Frontal cortex (tissue), 4 donors: ENCODE measurements at places on chromosomes 12 and 14. TPM values are rescaled to one million over a fixed set of nuclear protein-coding genes. Genes with fewer than 3 reads are reported as not detected.

POTEM gene
- total RNA-seq = not detected

AKAP5 gene
- 37.5 TPM for total RNA-seq

NAV3 gene
- 240 TPM for total RNA-seq

SIX1 gene
- 0.41 TPM for total RNA-seq

ZFYVE1 gene
- 11.8 TPM for total RNA-seq

MYH6 gene
- not detected for total RNA-seq

KRT80 gene
- not detected for total RNA-seq

OR9K2 gene
- total RNA-seq = not detected

GALNT9 gene
- total RNA-seq = 4.9 TPM

SIX6 gene
- not detected for total RNA-seq

ACOT4 gene
- 1.2 TPM for total RNA-seq

COA8 gene
- total RNA-seq = 38.3 TPM

CELA1 gene
- not detected for total RNA-seq

CFAP251 gene
- total RNA-seq = 6.1 TPM
